ENCODE measurements at places on chromosomes 4 and X. TPM values are rescaled to one million over a fixed set of nuclear protein-coding genes. Genes with fewer than 3 reads are reported as not detected.

TCEAL3 gene
- 77.3 TPM for total RNA-seq

CTAG2 gene
- total RNA-seq, result not detected

HSFX3 gene
- total RNA-seq, result not detected

RASSF6 gene
- total RNA-seq, result not detected

TEX13C gene
- not detected for total RNA-seq

JAKMIP1 gene
- total RNA-seq, result 0.21 TPM

GATA1 gene
- not detected for total RNA-seq

PPEF2 gene
- 0.32 TPM for total RNA-seq

INPP4B gene
- 29.7 TPM for total RNA-seq

CXorf51B gene
- total RNA-seq, result not detected

CENPI gene
- total RNA-seq, result 1.3 TPM

DUSP21 gene
- total RNA-seq, result not detected

ZFP42 gene
- not detected for total RNA-seq

HS6ST2 gene
- total RNA-seq, result 0.06 TPM

GABRB1 gene
- total RNA-seq, result 0.71 TPM

GRCh38 chrX:48677516-48677915 lies 6.1 kb upstream of the WAS start:
- DNase-seq, result no peak

GRCh38 chr4:164799410-164799809 lies 45.5 kb downstream of the SMIM31 start:
- DNase-seq, result no peak

DNA sequence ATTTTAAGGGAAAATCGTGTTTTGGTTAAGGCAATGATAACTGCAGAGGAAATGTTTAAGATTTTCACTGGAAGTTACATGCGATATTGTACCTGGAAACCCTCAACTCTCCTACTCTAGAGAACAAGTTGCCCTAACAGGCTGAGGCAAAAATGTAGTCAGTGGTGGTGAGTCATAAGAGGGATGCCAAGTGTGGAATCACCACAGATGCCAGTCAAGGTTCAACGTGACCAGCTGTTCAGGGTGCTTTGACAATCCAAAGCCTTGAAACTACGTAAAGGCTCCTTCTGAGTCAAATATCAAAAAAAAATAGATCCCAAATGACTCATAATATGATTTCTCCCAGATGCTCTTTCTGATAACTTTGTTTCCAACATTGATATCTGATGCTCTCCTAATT lies 77.9 kb upstream of the AFF2 start:
- no peak for DNase-seq

GRCh38 chrX:84469226-84469625 lies 33.0 kb downstream of the HDX start:
- DNase-seq, result no peak

DNA sequence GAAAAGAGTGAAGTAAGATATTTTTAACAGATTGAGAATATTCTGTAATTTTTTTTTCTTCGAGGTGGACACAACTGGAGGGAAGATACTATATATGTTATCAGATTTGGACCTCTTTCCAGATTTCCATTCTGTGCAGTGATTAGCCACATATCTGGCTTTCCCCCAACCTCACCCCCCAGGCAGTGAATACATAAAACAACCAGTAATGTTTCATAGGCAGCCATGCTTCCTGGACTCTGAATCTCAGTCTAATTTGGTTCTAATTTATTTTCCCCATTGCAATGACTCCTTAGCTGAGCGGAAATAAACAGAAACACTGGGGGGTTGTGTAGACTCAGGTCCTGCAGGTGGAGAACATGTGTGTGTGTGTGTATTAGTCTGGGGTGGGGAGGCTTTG lies 226.5 kb downstream of the FBXW7 start:
- DNase-seq, result no peak

- no peak for DNase-seq
Measured at GRCh38 chr4:86271057-86271456, 88.8 kb downstream of the MAPK10 start.

GRCh38 chr4:56271131-56271530 lies 116.2 kb downstream of the AASDH start:
- DNase-seq, result no peak

GRCh38 chr4:38612646-38613414 lies 51.2 kb upstream of the KLF3 start:
- DNase-seq, result no peak

- DNase-seq, result no peak
Measured at GRCh38 chr4:120948382-120948781, 25.9 kb upstream of the PRDM5 start.

- DNase-seq, result no peak
Measured at GRCh38 chr4:57672846-57673433, 562.8 kb upstream of the IGFBP7 start.

DNA sequence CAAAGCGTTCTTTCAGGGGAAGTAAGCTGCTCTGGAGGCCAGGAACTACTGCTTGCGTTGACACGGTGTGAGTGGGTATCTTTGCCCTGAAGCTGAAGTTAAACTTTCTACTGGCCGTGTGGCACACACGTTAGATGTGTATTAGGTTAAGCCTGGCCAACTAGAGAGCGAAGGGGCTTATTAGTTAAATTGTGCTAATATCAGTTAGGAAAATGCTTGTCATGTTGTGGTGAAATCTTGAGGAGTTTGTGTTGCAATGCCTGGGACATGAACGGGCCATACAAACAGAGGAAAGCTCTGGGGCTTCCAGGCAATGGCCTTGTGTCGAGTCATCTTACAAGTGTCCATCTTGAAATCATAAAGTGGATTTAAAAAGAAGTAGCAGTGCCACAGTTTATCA lies 62.6 kb downstream of the NSUN7 start:
- no peak for DNase-seq

- peak; percentile 64 for DNase-seq
Measured at GRCh38 chr4:149715822-149716585, 99.6 kb downstream of the IQCM start.

- no peak for DNase-seq
Measured at GRCh38 chr4:135724421-135724820, 1522.8 kb upstream of the PABPC4L start.

- DNase-seq, result peak; percentile 28
Measured at GRCh38 chrX:153633048-153633447, 14.0 kb upstream of the DUSP9 start.

GRCh38 chrX:46634577-46634976 lies 61.0 kb downstream of the CHST7 start:
- no peak for DNase-seq

DNA sequence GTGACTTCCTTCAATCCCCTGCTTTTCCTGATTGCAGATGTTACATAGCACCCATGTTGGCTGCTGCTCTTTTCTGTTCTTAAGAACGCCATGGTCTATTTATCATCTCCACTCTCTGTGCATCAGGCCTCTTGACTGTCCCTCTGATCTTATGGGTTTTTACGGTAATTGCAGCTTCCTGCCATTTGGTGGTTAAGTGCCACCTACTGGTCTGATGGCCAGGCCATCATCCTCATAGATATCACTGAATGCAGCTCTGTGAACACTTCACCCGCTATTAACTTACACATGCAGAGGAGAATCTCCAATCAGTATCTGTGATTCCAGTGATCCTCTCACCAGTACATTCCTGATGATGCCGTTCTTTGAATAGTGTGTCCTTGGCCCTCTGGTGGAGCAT lies 382.4 kb downstream of the TRAM1L1 start:
- DNase-seq, result no peak

DNA sequence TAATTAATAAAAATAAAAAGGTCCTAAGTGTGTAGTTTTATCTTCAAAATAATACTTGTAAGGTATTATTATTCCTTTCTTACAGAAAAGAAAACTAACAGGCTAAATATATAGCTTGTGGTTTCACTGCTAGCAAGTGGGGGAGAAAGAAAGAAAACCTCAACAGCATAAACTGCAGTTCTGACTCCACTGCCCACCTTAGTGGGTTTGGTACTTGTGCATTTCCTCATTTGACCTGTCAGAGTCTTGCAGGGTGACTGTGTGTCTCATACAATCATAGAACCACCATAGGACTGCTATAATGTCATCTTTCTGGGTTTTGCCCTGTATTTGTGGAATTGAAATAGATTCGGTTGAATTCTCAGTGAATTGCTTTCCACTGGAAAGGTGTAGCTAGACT lies 94.7 kb upstream of the PUDP start:
- no peak for DNase-seq

DNA sequence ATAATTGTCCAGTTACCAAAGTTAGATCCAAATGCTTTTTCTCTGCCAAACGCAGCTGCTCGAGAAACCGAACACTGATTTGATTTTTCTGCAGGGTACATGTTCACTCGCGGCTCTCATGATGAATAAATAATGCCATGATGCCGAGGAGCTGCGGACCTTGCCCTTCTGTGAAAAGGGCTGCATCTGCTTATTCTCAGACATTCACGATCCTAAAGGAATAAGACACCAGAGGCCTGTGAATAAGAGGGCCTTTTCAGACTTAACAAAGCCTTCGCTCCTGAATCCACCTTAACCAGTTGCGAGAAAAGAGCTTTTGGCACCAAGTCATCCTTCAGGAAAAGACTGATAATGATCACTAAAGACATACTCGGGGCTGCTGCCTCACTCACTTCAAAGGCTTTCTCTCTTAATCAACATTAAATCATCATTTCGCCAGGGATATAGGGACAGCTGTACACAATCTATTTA lies 147.5 kb downstream of the FBXO8 start:
- DNase-seq, result no peak
